ENCODE measurements at places on chromosomes 2 and 18.

GRCh38 chr2:198314559-198315153 is 510.3 kb downstream of the PLCL1 start:
- peak; percentile 90 for DNase-seq

DNA sequence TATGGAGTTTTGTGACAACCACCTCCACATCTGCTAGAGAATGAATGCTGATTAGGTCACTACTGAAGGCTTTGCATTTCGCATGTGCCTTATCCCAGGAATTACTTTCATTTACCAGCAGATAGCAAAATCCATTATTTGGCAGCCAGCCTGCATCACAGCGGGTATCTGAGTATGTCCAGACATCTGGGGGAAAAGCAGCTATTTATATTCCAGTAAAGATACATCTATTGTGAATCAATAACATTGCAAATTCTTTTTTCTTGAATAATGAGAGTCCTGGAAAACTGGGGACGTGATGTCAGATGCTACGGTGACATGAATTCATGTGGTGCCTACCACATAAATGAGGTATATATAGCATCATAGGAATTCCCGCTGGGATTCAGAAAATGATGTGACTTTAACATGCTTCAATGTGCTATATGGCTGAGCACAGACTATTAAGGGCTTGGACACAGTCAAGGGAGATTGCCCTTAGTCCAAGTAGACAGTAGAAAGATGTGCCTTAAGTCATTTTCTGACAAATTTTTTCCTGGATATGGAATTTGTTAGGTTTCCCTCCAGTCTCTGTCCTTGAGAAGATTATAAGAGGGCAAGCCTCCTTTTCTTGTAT is 84.2 kb upstream of the CD302 start:
- peak; percentile 31 for DNase-seq

GRCh38 chr2:33477473-33478468 is 1.3 kb downstream of the RASGRP3 start:
- peak; percentile 15 for DNase-seq

DNA sequence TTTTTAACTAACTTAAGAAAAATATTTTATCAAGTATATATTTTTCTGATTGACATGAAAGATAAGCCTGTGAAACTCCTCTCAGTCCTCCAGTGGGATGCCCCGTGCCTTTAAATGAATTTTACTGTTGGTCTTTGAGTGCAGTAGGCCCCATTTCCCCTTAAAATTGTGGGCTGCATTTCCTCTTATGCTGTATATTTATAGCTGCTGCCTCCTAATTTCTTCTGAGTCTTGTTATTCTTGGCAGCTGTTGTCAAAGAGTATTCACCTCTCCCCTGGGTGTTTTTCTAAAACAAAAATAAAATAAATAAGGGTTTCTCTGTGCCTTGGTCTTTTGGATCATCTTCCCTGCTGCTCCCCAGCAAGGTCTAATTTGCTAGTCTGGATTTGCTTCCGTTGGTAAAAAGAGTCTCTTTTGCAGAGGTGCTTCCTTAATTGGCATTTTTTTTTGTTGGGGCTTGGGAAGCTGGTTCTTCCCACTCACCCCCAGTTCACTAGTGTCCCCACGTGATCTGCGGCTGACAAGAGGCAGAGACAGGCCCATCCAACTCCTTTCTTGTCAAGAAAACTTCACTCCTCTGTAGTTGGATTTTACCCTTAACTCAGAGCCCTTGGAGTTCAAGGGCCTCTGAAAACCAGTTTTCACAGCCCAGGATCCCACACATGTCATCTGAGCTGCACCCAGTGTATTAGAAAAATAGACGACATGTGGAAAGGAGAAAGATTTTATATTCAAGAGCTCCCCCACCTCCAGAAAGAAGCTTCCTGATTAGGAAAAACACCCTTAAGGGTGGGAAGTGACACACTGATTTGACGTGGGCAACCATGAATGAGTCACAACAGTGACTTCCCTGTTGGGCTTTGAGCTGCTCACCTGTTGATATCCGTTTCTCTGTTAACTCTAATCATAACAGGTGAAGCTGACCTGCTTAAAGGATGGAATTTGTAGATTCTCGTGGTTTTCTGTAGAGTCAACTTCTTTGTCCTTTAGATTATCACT is 431.5 kb downstream of the DCDC2C start:
- DNase-seq: no peak

DNA sequence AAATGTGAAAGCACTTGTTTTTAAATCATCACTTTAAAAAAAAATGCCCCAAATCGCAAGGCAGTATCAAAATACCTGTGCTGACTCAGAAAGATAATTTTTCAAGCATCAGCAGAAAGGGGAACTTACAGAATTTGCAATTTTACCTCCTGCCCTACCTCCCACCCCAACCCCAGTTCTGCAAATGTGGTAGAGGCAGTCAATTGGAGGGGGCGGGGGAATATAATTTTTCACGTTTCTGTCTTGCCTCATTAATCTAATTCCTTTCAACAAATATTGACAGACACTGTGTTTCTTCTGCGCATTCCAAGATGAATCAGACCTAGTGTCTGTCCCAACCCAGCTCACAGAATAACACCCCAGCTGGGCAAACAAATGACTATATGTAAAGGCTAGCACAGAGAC is 76.8 kb downstream of the ALPK2 start:
- DNase-seq: no peak

Data from brain (organoid and tissue), 16 donors.